Left lung (tissue), 14 donors: ENCODE measurements at places on chromosomes 3 and 15. TPM values are rescaled to one million over a fixed set of nuclear protein-coding genes. Genes with fewer than 3 reads are reported as not detected.

Gene TMEM158
- polyA plus RNA-seq, result 2.1 TPM

DNA sequence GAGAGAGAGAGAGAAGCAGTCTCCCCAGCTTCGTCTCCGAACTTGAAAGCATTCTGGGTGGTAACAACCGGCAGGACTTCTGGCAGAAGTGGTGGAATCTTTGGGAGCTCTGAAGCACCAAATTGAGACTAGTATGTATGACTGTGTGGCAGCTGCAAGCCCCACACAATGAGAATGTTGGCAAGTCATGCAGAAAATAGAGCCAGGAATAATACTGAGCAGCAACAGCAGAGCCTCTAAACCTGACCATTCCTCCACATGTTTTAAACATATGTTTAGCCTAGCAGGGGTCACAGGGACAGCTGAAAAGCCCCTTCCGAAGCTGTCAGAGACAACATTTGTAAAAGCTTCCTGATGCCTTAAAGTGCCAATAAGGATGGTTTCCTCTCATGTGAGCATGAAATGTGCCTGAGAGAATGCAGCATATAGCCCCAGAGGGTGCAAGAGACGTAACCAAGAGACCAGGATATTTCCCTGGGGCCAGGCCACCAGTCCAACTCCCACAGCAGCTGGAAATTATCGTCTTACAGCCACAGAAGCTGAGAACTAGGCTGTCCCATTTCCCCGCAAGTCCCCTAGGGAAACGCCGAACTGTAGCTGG, 178.6 kb upstream of the CCDC54 start:
- H3K4me3 ChIP-seq, result no peak overlapping the region
- no peaks in the 10 kb centered on the region for H3K4me1 ChIP-seq
- DNase-seq, result no peak
- peak overlapping the region; percentile 36 for H3K27ac ChIP-seq

DNA sequence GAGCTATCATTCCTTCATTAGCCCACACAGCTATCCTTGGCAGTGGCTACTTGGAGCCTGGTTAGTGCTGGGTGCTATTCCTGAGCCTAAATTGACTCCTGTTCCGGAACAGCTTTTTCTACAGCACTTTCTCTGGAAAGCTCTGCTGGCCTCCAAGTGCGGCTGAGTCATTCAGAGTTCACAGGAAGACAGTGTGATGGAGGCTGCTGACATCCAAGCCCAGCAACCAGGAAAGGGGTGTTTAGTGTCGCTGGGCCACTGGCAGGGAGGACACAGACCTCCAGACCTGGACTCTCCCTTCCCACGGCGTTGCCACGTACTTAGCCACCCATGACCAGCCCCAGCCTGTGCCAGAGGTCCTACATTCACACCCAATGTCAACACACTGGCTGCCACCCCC, 28.7 kb downstream of the CACNA2D2 start:
- no peaks in the 10 kb centered on the region for H3K36me3 ChIP-seq
- no peak for DNase-seq
- H3K4me1 ChIP-seq, result no peaks in the 10 kb centered on the region
- no peak overlapping the region for H3K27ac ChIP-seq
- no peak overlapping the region for H3K4me3 ChIP-seq
- H3K27me3 ChIP-seq, result no peaks in the 10 kb centered on the region

Gene NANOGP8
- polyA plus RNA-seq, result not detected

- H3K4me3 ChIP-seq, result no peak overlapping the region
- H3K4me1 ChIP-seq, result no peaks in the 10 kb centered on the region
- H3K27me3 ChIP-seq, result no peaks in the 10 kb centered on the region
- no peak for DNase-seq
- H3K36me3 ChIP-seq, result no peaks in the 10 kb centered on the region
These were observed 187.7 kb upstream of the SLC24A5 start for GRCh38 chr15:47932951-47933641.

- H3K27ac ChIP-seq, result no peak overlapping the region
- no peak overlapping the region for H3K4me3 ChIP-seq
- no peaks in the 10 kb centered on the region for H3K27me3 ChIP-seq
- DNase-seq, result no peak
- H3K4me1 ChIP-seq, result no peaks in the 10 kb centered on the region
These were observed 521.5 kb downstream of the PDCD6IP start for GRCh38 chr3:34319881-34320280.

Gene KLHL6
- polyA plus RNA-seq, result 1.7 TPM

- H3K4me1 ChIP-seq, result peaks cover 39% of the 10 kb centered on the region
- no peak overlapping the region for H3K27ac ChIP-seq
- no peaks in the 10 kb centered on the region for H3K36me3 ChIP-seq
- DNase-seq, result no peak
- no peak overlapping the region for H3K4me3 ChIP-seq
- H3K27me3 ChIP-seq, result no peaks in the 10 kb centered on the region
These were observed 6.6 kb upstream of the SH3BP5 start for GRCh38 chr3:15339001-15339400.
